ENCODE measurements at places on chromosomes 7 and 10. TPM values are rescaled to one million over a fixed set of nuclear protein-coding genes. Genes with fewer than 3 reads are reported as not detected.

Gene SPDYE3
- total RNA-seq: not detected

Gene CALHM3
- total RNA-seq: not detected

Gene CHCHD3
- total RNA-seq: 47.4 TPM

Gene ASAH2B
- total RNA-seq: 2.3 TPM

Gene CFAP46
- total RNA-seq: not detected

Gene CNPY1
- not detected for total RNA-seq

Gene TMEM270
- total RNA-seq: not detected

Gene OLAH
- 1.0 TPM for total RNA-seq

Gene GPR15LG
- not detected for total RNA-seq

Gene MRLN
- not detected for total RNA-seq

Gene STOX1
- total RNA-seq: 1.1 TPM

Gene CABCOCO1
- not detected for total RNA-seq
